ENCODE measurements at places on chromosomes 7 and 10.
A peak's percentile ranks its signal among the peaks of the same experiment; 100 is the strongest.

DNA sequence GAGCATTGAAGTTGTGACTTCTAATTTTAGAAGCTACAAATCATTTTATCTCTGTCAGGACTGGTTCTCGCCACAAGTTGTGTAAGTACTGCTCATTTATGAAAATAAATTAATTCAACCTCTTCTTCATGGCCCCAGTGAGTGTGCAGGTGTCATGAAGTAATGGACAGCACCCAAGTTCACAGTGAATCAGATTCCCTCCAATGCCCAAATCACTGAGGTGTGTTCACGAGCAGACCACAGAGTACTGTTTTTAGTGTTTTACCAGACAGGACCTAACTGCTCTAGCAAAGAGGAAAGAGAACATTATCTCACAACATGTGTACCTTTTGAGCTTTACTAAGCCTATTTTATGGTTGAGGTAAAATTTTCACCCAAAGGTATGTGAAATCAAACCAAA, 980.0 kb downstream of the CNTNAP2 start:
- DNase-seq: no peak

DNA sequence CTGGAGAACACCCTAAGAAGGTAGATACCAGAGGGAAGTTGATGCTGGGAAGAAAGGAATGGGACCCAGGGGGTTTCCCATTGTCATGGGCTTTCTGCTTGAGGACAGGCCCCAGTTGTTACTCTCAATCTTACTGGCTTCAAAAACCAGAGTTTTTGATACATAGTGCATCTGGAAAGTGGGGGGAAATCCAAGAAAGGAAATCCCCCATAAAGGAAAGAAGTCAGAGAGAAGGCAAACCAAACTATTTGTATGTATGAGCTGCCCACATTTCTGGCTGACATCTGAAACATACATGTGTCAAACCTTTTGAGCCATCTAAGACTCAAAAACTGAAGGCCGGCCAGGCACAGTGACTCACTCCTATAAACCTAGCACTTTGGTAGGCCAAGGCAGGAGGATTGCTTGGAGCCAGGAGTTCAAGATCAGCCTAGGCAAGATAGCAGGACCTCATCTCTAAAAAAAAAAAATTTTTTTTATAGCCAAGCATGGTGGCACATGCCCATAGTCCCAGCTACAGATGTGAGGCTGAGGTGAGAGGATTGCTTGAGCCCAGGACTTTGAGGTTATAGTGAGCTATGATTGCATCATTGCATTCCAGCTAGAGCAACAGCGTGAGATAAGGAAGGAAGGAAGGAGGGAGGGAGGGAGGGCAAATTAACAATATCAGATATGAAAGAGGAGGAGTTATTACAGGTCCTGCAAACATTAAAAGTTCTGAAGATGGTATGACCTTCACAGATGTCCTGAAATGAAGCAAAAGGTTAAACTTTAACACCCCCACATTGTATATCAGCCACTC, 6.7 kb upstream of the COA1 start:
- DNase-seq: no peak

GRCh38 chr7:42193471-42194129, 43.4 kb downstream of the GLI3 start:
- no peak for DNase-seq

GRCh38 chr10:86855513-86855912, 99.1 kb downstream of the BMPR1A start:
- DNase-seq: no peak

GRCh38 chr7:28165961-28166955, 14.3 kb downstream of the JAZF1 start:
- no peak for DNase-seq

- DNase-seq: no peak
Measured at GRCh38 chr7:121529003-121529402, 132.9 kb upstream of the FAM3C start.

GRCh38 chr10:102436312-102436711, 3.9 kb upstream of the CUEDC2 start:
- no peak for DNase-seq

DNA sequence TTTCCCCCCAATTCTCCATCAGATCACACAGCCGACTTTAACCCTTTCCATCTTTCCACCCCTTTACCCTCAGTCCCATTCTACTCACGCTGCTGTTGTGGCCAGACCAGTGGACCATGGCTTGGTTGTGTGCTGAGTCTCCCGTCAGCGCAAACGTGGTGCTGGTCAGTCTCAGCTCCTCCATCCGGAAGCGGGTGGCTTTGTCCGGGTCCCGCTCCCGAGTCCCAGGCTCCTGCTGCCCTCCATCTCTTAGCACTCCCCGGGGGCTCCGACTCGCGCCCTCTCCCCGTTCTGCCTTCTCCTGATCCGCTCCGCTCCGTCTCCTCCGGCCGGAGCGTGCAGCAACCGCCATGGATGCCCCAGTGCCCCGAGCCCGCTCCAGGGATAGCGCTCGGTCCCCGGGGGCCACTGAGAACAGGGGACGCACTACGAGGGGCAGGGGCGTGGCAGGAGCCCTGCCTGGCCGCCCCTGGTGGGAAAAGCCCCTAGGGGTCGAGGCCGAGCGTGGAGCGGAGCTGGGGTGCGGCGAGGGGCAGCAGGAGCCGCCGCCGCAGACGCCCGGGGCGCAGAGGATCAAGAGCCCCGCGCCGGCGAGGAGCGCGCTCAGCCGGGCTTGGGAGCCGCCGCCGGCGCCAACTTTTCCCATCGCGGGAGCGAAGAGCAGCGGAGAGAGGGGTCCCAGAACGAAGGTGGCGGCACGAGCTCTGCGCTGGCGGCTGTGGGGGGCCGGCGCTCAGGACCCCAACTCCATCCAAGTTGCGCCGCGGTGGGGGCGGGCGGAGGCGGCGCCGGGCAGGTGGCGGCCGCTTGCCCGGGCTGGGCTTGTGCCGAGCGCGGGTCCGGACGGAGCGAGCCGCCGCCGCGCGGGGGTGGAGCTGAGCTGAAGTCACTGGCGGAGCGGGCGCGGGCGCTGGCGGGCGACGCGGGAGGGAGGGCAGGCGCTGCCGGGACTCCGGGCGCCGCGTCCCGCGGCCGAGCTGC, at the start of gene SORCS1:
Gene SORCS1 (minus strand): TSS at position 826 of the 981 bp plus-strand sequence.
- DNase-seq: no peak

DNA sequence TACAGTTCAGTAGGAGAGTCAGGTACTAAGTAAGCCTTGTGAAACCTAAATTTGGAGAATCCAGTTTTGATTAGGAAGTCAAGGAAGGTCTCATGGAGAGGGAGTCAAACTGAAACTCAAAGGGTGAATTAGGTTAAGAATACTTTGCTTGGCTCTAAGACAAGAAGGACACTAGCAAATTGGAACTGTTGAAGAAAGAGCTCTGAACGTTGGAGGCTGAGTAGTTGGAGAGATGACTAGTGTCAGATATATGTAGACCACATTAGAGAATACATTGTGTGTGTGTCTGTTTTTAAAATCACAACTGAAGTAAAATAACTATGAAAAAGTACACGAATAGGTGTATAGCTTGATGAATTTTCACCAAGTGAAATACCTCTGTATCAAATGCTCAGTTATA, 6.3 kb downstream of the VPS26A start:
- DNase-seq: no peak

- DNase-seq: no peak
Measured at GRCh38 chr10:72563327-72563932, 62.4 kb downstream of the MICU1 start.

GRCh38 chr10:132469197-132469884, 68.2 kb upstream of the INPP5A start:
- no peak for DNase-seq

DNA sequence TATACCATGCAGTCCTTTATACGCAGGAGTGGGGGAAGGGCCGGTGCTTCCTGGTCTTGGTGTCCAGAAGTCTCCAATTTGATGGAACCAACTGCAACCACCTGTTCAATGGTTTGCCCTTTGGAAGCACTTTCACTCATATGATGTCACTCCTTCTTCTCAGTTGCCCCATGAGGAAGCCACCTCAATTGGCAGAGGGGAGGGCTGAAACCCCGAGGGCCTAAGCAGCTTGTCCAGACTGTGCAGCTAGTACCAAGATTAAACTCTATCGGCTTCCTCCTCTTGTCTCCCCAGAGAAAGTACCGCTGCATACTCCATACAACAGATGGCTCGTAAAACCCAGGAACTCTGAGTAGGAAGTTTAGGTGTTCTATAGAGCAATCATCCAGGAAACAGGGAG, 789.4 kb downstream of the TYW1 start:
- no peak for DNase-seq

DNA sequence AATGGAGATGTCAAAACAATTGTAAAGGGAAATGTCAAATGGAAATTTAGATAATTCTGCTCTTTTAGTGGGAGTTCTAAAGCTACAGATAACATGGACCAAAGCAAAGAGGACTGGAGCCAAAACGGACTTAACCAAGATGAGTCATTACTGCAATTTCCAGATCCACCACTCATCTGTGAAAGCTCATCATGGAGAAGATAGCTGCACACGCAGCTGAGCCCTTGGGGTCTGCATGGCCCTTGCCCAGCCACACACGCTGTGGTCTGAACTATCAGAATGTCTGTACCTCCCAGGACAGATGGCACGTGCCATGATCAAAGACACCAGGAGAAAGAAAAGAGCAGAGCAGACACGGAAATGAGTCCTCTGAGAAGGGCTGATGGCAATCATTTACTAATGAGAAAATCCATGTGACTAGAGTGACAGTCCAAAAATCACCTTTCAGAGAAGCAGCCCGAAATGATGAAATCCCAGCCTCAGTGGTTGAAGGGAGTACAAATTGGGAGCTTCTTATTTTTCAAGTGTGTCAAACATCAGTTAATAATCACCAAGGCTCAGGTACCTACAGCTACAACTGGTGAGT, 177.9 kb upstream of the MGMT start:
- no peak for DNase-seq

GRCh38 chr10:33493497-33493896, 159.0 kb upstream of the NRP1 start:
- DNase-seq: no peak

GRCh38 chr7:17058568-17058967, 176.8 kb upstream of the AGR3 start:
- no peak for DNase-seq

DNA sequence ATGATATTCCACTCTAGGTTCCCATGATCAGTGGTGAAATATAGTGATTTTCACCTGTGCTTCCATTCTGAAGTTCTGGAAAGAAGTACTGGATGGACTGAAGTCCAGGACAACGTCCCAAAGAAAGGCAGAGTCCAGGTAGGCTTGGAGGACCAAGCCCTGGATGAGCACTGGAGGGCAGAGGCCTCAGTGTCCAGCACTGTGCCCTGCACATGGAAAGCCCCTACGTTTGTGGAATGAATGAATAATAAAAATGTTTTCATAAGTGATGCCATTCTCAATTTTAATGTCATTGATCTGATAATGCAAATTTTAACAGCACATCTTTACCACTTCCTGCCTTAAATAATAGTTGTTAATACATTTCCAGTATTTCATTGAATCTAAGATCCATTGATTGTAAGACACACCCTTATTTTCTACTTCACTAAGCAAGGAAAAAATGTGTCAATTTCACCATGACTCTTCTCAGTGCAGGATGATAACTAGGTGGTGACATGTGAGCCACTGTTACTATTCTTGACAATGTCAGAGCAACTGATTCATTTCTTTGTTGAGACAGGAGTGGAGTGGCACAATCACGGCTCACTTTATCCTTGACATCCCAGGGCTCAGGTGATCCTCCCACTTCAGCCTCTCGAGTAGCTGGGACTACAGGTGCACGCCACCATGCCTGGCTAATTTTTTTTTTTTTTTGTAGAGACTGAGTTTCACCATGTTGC, 35.2 kb downstream of the ZNF783 start:
- no peak for DNase-seq

DNA sequence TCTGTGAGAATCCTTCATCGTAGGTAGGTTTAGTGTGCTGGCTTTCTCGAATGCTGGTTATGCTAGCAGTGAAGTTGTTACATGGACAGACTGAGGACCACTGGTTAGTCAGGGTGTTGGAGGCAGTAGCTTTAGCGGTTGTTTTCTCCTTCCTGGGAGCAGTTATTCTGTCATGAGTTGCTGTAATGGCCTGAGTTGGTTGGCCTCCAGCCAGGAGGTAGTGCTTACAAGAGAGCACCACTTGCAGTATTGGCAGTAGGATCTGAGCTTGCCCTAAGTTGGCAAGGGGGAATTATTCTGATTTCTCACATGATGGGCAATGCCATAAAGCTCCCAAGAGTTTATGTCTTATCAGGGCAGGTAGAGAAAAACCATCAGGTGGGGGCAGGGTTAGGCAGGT, 58.0 kb downstream of the IPMK start:
- DNase-seq: no peak

- no peak for DNase-seq
Measured at GRCh38 chr10:122587098-122587760, 26.7 kb downstream of the DMBT1 start.

- no peak for DNase-seq
Measured at GRCh38 chr7:146805082-146805481, 688.5 kb downstream of the CNTNAP2 start.

DNA sequence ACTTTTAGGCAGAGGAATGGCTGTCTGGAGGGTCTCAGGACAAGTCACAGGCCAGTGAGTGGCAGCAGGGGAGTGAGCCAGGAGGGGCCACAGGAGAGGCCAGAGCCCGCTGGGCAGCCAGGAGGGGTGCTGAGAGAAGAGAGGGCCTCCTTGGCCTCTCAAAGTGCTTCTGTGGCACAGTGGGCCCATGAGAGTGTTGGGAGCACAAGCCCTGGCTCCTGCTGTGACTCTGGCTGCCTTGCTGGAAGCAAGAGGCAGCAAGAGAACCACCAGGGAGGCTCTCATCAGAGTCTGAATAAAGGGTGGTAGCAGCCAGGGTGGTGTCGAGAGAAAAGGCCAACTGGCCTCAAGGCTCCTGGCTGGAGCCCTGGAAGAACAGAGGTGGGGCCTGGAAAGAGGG, 91.1 kb downstream of the VOPP1 start:
- peak; percentile 1 for DNase-seq

DNA sequence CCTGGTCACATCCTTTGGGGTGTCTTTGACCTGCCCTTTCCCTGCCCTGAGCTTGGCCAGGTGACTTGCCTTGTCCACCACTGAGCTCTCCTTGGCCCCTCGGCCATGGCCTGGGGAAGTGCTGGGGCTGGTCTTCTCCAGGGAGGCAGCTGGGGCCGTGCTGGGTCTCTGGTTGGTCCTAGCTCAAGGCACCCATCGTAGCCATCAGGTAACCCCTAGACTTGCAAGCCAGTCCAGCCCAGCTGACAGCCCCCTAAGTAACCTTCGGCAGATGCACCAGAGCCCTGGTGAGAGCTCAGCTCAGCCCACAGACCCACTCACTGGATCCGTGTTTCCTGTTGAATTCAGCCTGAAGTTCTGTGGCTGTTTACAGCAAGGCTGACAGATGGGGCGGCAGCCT, 176.2 kb upstream of the SHH start:
- no peak for DNase-seq

- no peak for DNase-seq
Measured at GRCh38 chr10:93152136-93152535, 78.4 kb downstream of the CYP26A1 start.

DNA sequence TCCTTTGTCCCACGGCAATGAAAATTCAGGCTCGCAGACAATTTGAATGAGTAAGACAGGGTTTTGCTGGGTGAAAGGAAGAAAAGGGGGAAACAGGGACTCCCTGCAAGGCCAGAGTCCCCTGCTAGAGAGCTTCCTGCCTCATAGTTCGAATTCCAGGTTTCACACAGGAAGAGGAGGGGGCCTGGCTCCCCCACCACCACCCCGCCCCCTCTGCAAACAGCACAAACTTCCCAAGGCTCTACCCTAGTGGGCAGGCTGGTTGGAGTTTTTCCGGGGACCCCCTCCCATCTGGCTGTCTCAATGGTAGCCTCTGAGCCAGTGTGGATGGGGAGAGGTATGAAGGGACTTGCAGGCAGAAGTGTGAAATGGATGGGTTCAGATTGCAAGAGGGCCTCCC, 57.4 kb upstream of the NEBL start:
- no peak for DNase-seq

- no peak for DNase-seq
Measured at GRCh38 chr10:6979371-6979770, 399.3 kb upstream of the PRKCQ start.

All from CD4-positive, alpha-beta T cell (primary cell).